ENCODE measurements at places on chromosomes 6 and 20. TPM values are rescaled to one million over a fixed set of nuclear protein-coding genes. Genes with fewer than 3 reads are reported as not detected.

PRICKLE4 gene
- total RNA-seq: 7.1 TPM

DNA sequence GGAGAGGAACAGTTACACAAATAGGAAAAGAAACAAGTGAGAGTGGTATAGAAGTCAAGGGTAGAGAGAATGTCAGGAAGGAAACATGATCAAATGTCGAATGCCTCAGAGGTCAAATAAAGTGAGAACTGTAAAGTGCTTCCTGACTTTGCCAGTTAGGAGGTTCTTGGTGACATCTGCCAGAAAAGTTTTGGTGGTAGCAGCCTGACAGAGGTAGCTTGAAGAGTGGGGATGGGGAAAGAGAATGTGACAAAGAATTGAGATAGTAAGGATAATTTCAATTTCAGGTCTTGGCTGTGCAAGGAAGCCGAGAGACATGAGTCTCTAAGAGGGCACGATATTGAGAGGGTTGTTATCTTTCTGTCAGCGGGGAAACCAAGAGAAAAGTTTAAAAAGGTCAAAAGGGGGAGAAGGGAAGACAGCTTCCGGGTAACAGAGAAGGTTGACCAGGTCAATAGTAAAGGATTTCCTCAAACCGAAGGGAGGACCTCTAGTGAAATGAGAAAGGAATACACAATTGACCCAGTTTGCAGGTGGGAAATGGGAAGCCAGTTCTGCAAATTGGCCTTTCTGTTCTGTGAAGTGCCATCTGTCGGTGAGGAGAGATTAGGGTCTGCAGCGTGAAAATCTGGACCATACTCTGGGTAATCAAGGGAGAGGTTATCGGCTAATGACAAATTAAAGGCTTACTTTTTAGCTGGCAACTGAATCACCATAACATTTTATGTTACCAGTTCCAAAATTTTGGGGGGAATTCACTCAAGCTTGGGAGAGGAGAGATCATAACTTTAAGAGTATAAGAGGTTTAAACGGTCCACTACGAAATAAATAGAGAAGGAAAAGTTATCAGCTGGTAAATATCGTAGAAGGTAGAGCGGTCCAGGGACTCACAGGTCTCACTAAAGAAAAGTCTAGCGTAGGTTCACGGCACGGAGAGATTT lies 973 bp upstream of the BRD2 start:
- DNase-seq: peak; percentile 66

GRCh38 chr6:107822176-107823046 lies 1.7 kb downstream of the SCML4 start:
- DNase-seq: no peak

PTPRT gene
- total RNA-seq: not detected

TNF gene
- 0.68 TPM for total RNA-seq

DNA sequence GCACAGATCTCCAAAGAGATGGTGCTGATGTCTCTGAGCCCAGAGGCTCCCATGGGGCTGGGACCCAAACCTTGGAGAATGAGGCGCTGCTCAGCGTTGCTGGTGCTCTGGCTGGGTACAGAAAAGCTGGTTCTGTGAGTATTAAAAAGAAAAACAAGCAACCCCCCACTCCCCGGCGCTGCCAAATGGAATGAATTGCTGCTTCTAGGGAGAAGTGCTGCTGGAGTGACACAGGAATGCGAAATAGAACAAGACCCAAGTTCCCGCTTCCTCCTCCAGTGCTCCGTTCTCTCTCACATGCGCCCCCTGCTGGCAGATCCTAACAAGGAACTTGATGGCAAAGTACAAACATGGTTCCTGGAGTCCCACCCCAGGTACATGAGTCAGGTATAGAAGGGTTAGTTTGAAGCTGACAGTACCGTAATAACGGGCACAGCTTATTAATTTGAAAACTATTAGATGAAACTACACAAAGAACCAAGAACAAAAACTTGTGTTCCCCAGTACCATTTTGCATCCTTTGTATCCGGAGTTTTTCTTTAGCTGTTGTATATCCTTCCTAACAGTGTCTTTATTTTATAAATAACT lies 2.1 kb upstream of the DDX27 start:
- DNase-seq: peak; percentile 99

GJE1 gene
- total RNA-seq: not detected

TRIM10 gene
- 2.7 TPM for total RNA-seq

GRCh38 chr20:25178563-25179438 lies 16.7 kb upstream of the ENTPD6 start:
- peak; percentile 26 for DNase-seq

- no peak for DNase-seq
Measured at GRCh38 chr6:43578748-43579147, 2.8 kb downstream of the POLH start.

DNA sequence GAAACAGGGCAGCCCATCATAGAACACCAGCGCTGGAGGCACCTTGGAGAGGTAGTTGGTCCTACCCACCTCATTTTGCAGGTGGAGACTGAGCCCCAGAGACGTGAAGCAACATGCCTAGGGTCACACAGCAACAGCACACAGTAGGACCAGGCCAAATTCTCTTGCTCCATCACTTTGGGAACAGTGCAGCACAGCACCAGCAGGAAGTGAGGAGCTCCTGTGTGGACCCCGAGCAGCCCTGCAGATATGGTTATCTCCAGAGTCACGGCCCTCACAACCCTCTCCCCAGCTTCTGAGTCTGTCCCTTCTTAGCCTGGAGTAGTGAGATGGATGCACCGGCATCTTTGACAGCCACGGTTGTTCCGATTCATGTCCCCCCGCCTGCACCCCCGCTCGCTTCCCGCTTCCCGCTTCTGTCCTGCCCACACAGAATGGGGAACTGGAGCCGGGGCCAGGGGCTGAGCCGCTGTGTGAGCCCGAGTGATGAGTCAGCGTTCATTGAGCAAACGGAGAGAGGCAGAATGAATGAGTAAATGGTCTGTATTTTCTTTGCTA lies 72.6 kb upstream of the DUSP22 start:
- peak; percentile 17 for DNase-seq

HSPA1B gene
- total RNA-seq: 705 TPM

FNDC1 gene
- total RNA-seq: 0.17 TPM

GRCh38 chr6:129240492-129240853 lies 357.5 kb downstream of the LAMA2 start:
- no peak for DNase-seq

DNA sequence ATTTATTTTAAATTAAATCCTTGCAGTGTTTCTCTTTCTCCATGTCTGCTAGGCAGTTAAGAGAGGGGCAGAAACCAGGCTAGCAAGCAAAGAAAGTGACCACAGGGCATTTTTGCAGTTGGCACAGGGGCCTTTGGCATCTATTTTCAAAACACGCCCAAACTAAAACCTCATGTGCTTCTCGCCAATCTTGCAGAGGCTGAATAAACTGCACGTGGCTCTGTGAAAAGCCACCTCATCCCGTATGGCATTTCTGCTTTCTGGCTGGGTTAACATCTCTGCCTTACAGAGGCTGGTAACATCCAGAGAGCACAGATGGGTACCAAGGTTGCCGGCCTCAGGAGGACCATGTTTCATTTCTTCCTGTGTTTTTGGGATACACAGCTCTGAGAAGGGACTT lies 54.6 kb downstream of the GJA10 start:
- no peak for DNase-seq

DNA sequence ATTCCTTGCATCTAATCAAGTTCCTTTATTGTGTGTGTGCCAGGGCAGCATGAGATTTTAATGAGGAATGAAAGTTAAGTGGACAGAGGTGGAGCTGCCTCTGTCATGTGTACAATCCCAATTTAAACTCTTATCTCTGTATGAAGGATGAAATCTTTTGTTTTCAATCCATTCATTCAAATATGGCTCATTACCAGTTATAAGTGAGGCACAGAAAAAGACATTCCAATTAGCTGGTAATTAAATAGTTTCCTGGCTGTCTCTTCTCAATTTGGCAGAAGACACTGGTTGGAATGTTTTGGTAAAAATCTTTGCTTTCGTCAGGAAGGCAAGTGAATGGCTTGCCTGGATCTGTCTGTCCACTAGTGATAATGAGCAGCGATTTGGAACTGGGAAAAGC lies 46.4 kb downstream of the CLVS2 start:
- no peak for DNase-seq

Data from Calu3 (cell line).